NCI-H1048 (cell line): ENCODE measurements at places on chromosomes 6 and 20.

DNA sequence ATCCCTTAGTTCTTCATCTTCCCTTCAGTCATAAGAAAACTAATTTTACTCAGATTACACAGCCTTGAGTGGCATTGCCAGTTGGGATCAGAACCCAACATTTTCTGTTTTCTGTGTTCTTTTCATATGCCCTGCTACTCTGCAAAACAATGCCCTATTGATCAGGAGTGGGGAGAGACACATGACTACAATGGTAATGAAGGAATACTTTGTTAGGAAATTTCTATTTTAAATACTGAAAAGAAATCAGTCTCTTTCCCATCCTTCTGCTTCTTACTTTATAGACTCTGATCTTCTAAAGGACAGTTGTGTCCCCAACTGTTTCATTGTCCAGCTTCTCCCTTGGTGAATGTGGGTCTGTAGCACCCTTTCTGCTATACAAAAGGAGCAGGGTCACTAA is 5.5 kb upstream of the PKIB start:
- no peak for DNase-seq

DNA sequence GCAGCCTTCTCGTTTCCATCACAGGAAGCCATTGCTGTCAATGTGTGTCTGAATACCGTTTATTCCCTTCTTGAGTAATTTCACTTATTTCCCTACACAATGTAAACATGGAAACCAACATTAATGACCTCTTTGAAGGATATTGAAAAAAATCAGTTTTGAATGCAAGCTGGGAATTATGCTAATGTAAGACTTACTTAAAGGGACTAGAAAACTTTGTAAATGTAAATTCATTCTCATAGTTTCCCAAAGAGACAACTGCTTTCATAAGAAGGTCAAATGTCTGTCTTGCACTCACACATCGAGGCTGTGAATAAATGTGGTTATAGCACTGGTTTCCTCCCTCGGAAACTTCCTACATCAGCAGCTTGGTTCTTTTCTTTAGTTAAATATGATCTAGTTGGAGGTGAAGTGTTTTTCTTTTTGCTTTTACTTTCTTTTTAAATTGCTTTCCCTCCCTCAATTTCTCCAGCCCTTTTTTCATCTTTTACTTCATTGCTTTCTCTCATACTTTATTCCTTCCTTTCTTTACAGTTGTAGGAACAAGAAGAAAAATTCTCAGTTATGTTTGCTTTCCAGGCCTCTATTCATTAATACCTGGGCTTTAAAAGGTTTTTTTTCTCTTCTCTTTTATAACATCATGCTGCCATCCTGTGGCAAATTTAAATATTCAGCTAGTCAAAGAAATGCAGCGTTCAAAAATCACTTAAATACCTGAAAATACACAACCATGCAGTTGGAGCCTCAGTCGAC is 108.3 kb downstream of the TNFAIP3 start:
- DNase-seq = no peak

DNA sequence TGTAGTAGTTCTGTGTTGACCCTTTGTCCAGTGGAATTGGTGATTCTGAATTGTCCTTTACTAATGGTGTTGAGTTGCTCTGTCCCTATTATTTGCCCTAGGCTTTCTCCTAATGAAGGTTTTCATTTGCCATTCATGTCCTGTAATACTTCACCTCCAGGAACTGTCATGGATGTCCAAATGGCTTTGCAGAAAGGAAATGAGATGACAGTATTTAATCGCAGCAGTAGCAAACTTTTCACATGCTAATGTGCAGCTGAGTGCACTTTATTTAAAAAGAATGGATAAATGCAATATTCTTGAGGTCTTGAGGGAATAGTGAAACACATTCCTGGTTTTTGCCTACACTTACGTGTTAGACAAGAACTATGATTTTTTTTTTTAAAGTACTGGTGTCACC is 131.4 kb downstream of the SULF2 start:
- DNase-seq = no peak

GRCh38 chr6:153401751-153402150 is 270.7 kb upstream of the RGS17 start:
- no peak for DNase-seq

DNA sequence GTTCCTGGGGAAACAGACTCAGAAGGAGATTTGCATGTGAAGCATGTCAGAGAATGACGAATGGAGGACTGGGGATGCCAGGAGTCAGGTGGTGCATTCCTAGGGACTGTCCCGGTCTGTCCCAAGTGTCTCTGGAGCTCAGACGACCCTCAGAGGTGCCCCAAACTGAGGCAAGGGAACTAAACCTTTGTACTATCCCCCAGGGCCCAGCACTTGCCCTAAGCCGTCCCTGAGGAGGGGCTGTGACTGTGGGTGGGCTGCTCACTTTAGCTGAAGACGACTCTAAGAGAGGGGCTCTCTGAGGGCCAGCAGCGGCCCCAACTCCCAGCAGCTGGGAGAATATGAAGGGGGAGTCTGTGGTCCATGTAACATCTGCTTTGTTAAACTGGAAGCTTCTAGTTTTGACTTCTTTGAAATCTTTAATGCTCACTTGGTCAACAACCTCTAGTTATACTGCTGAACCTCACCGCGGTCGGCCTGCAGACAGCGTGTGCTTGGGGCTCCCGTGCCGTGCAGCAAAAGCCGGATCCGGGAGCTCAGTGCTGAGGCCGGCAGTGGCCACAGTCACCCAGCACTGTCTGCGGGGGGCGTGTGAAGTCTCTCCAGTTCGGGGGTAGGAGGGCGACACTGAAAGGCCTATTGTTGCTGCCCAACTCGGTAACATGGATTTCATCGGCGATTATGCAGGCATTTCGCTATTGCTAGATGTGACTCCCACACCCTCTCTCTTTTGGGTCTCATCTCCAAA is 34.2 kb downstream of the TUBB2B start:
- DNase-seq = no peak

DNA sequence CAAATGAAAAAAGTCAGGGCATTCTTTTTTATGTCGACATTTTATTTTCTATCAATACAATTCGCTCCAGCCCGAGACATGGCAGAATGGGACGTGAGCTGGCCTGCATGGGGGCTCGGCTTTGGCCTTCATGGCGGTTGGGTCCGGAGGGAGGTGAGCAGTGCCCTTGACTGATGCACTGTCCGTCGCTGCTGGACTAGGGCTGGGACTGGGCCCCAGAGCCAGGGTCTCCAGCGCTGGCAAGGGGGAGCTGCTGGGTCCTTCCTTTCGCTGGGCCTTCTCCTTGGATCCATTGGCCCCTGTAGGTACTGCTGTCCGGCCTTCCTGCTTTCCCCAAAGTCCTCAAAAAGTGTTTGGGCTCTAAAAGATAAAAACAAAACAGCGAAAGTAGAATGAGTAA is 124.6 kb downstream of the EDN3 start:
- DNase-seq = no peak

- no peak for DNase-seq
Observed at GRCh38 chr6:108779536-108780275, 68.5 kb upstream of the ARMC2 start.

DNA sequence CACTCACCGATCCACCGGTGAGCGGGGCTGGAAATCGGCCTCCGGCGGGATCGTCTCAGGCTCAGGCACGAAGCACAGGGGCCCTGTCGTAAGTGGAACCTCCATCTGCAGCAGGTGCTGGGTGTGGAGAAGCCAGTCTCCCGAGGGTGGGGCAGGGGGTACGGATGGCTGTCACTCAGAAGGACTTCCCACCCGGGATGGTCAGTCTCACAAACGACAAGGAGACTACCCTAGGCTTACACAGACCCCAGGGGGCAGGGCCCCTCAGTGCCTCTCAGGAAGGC is 27.8 kb downstream of the YTHDF1 start:
- DNase-seq = no peak

- no peak for DNase-seq
Observed at GRCh38 chr20:9062066-9062465, 6.8 kb upstream of the PLCB4 start.

- no peak for DNase-seq
Observed at GRCh38 chr6:73152556-73152955, 72.7 kb downstream of the KHDC1L start.

GRCh38 chr6:707576-708236 is 14.8 kb upstream of the EXOC2 start:
- DNase-seq = no peak

GRCh38 chr6:151121900-151122299 is 117.9 kb upstream of the AKAP12 start:
- no peak for DNase-seq

DNA sequence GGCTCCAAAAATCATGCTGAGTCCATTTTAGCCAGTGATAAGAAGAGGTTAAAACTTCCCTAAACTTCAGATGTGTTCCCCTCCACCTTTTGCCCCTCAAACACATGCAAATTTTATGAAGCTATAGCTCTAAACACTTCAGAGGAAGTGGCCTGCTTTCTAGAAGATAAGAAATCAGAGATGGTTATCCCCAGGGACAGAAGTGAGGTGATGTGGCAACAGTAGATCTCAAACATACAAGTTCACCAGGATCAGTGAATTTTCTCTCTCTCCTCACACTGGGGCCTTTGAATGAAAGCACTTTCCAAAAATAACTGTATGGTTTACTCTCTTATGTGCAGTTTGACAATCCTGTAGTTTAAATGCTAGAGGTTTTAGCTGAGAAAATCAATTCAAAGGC is 332.0 kb downstream of the BTBD9 start:
- DNase-seq = no peak
